ENCODE measurements at places on chromosomes 1 and 21.

DNA sequence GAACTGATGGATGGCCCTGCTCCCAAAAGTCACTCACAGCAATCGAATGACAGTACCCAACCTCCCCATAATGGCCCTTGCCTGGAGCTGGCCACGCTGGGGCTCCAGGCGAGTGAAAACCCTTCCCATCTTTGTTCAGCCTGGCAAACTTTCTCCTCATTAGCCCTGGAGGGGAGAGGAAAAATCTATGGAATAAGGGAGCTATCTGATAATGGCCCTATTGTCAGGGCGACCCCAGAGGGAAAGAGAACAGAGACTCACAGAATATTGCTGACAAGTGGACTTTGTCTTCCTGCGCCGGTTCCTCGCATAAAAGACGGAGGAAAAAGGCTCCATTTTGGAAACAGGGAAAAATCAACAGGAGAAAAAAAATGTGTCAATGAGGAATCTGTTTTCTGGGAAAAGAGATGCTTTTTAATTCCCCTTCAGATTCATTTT is 13.0 kb upstream of the ARHGEF16 start:
- no peak for DNase-seq

DNA sequence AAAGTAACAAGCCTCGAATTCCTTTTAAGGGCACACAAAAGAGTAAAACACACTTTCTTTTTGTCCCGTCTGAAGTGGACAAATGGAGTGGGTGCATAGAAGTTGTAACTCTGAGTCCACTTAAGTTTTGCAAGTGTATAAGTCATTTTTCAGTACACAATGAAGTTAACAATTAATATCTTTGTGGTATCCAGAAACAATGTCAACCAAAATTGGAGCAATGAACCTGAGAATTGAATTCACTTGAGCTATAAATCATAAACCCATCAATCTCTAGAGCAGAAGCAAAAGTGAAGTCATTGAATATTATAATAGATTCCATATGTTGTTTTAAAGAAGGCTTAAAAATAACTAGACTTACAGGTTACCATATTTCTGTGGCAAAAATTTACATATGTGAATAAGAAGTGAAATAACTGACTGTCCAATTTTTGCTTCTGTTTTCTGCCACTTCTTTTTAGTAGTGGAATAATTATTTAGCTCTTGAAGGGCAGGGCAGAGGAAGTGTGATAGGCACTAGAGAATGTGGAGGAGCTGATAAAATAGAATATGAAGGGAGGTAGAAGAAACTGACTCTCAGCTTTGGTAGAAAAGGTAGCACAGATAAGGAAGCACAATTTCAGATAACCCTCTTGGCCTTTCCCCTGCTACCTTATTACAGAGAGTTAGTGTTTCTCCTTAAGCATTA is 73.9 kb upstream of the RGL1 start:
- no peak for DNase-seq

DNA sequence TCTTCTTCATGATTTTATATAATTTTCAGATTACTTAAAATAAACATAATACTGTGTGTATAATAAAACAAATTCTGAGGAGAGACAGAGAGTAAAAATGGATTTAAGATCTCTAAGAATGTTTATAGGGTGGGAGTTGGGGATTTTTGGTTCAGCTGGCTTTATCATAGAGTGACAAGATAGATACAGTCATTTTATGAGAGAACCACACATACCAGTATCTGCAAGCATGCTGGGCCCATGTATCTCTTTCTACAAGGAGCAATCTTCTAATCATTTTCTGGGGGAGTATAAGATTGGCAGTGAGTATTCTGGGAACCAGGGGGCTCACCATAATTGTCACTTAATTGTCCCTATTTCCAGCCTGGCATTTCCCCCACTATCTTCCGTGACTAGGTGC is 64.3 kb upstream of the DUSP10 start:
- DNase-seq: no peak

DNA sequence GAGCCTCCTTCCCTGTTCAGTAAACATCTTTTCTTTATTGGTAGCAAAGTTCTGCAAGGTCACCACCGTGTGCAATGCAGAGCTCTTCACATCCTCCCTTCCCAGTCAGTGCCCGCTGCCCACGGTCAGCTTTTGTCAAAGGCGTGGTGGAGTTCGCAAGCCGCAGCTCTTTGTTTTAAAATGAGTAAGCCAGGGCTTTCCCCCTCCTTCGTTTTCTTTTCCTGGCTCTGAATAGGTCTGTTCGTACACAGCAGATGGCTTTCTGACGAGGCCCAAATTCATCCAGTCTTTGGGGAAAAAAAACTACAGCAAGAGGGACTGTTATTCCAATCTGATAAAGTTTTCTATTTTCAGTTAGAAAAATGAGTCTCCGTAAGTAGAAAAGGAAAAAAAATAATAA is 153.2 kb downstream of the LRIG2 start:
- no peak for DNase-seq

GRCh38 chr21:28794371-28794851 is 198.3 kb downstream of the LTN1 start:
- DNase-seq: no peak

- DNase-seq: no peak
Measured at GRCh38 chr21:31862078-31862477, 10.7 kb upstream of the HUNK start.

Measured in NCI-H1105 treated with DMSO at 0.1 percent for 48 hours (cell line).